ENCODE measurements at places on chromosomes 3 and 15. TPM values are rescaled to one million over a fixed set of nuclear protein-coding genes. Genes with fewer than 3 reads are reported as not detected.

DNA sequence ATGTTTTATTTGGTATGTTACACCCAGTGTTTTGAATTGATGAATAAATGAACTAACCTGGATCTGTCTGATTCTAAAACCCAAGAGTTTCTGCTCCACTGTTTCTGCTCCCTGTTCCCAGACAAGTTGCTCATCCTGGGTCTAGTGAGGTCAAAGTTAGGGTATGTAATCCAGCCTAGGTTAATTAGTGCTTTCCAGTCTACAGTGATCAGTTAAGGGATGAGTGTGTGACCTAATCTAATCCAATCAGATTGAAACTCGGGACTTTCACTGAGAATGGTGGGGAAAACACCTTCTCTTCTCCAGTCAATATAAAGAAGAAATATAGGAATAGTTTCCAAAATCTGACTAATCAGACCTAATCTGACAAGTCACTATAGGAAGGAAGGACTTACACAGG, 27.8 kb upstream of the RHCG start:
- DNase-seq: no peak

GRCh38 chr15:89136818-89137772, 48.8 kb downstream of the ABHD2 start:
- DNase-seq: no peak

GRCh38 chr3:79028916-79029315, 738.9 kb downstream of the ROBO1 start:
- no peak for DNase-seq

DNA sequence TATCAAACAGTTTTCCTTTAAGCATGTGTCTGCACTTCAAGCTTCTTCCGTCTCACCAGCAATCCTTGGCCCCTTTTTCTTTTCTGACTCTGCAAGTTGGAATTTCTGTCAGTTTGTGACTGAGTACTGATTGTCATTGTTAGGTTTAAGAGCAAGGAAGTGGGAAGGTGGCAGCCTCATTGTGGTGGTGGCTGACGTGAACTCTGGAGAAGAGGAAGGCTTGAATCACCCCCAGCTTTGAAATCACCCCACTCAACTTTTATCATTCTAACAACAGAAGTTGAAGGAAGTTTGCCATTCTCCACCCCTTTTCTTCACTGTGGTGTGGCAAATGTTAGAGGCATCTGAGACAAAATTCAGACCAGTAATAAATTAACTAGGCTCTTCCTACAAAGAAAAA, 231.6 kb upstream of the AGTR1 start:
- no peak for DNase-seq

- peak; percentile 80 for DNase-seq
These were observed 68.7 kb downstream of the CCNL1 start for GRCh38 chr3:157091083-157091833.

DNA sequence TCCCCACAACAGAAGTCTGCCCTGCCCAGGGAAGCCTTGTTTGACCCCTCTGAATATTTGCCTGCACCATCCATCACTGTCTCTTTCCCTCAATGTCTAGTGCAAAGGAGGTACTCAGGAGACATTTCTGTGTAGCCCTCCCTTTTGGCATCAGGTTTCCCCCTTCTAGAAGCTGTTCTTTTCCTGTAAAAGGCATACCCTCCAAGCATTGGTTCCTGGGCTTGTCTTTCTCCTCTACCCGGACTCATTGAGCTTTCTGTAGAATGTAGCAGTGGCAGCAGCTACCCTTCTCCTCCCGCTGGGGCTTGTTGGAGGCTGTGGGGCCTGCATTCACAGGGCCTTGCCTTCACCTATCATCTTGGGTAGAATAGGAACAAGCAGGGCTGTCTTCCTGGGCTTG, 63.5 kb downstream of the CTDSPL start:
- no peak for DNase-seq

- no peak for DNase-seq
These were observed 626.3 kb downstream of the NAALADL2 start for GRCh38 chr3:175485436-175485835.

- no peak for DNase-seq
These were observed 42.1 kb upstream of the CTDSPL start for GRCh38 chr3:37819591-37819990.

GRCh38 chr3:37668431-37668817, 193.3 kb upstream of the CTDSPL start:
- DNase-seq: no peak

DNA sequence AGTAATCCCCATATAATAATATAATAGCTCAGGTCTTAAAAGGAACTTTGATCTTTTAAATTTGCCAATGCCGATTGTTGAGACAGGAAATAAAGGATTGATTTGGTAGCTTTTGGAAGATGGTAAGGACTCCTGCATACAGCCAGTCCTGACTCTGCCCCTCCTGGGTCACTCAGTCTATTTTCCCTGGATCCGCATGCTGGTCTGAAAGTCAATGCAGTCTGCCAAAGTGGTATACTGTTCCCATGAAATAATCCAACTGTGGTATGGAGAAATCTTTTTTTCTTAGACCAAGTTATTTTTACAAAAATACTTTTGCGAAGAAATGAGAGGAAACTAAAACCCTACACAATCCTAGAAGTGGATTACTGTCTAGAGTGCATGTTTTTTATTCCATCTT, 191.1 kb downstream of the TIGIT start:
- no peak for DNase-seq

- no peak for DNase-seq
These were observed 47.4 kb downstream of the FSIP1 start for GRCh38 chr15:39735120-39735717.

GRCh38 chr3:157319672-157320071, 117.0 kb upstream of the PTX3 start:
- DNase-seq: no peak

The ROPN1 gene
- not detected for polyA plus RNA-seq

The FGF7 gene
- polyA plus RNA-seq: not detected

The PLS1 gene
- 0.17 TPM for polyA plus RNA-seq

The GOLGA8K gene
- polyA plus RNA-seq: not detected

The NRROS gene
- 7.5 TPM for polyA plus RNA-seq

The ZMYND10 gene
- 1.6 TPM for polyA plus RNA-seq
